ENCODE measurements at places on chromosomes 6 and 20.

DNA sequence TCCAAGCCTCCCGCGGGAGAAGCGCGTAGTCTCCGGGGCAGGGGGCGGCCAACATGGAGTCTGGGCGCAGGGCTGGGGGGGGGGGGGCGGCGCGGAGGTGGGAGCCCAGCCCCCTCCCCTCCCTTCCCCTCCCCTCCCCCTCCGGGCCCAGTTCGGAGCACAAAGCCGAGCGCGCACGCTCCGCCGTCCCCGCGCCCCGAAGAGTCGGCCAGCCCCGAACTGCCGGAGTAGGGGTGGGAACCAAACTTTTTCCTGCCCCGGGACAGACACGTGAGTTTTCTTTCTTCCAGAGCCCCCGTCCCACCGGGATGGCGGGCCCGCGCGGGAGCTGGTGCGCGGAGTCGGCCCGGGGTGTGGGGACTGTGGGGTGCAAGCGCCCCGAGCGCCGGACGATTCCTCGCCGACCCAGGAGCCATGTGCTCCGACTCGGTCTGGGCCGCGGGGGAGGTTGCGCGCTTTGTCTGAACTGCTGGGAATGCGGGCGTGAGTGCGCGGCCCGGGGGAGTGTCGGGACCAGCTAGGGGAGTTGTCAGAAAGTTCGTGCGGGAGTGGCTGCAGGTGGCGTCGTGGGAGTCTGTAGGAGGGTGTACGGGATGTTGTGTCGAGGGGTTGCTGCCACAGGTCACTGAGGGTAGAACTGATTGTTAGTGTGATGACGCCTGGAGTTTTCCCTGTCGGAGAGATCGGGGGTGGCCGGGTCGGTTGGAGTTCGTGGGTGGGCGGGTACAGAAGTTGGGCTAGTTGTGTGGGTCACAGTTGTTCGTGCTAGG lies 1.2 kb downstream of the TGIF2 start:
- DNase-seq: peak; percentile 44

DNA sequence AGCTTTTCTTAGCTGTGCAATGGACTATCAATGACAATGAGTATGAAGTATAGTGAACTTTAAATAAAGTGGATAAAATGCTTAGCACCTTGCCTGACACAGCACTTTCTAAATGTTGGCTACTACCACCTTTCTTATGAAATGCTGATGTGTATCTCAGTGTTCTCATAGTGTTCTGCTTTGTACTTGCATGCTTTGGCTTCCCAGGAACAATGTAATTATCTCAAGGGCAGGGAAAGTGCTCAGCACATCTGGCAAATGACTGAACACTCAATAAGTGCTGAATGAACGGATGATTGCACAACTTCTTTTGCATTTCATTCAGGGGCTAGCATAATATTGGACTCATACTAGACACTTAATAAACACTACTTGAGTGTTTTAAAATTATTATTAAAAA lies 28.2 kb upstream of the NOX3 start:
- DNase-seq: no peak

GRCh38 chr6:42084889-42085288 lies 34.6 kb downstream of the TAF8 start:
- no peak for DNase-seq

DNA sequence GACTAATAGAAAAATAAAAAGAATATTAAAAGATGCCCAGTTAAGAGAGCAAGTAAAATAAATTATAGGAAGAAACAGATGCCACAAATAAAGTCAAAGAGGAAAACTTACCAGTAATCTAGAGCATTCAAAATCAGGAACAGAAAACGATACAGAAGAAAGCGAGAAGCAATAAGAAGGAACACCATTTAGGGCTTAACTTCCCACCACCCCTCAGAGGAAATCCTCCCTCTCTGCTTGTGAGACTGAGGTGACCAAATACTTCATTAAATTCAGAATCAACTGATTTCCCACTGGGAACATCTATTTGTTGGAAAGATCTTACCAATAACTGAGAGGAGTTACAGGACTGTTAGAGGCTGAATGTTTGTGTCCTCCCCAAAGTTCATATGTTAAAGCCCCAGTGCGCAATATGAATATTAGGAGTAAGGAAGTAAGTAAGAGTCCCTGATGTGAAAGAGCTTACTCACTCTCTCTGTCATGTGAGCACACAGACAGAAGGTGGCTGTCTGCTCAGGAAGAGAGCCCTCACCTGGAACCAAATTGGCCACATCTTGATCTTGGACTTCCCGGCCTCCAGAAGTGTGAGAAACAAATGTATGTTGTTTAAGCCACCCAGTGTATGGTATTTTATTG lies 19.5 kb downstream of the KATNA1 start:
- no peak for DNase-seq

DNA sequence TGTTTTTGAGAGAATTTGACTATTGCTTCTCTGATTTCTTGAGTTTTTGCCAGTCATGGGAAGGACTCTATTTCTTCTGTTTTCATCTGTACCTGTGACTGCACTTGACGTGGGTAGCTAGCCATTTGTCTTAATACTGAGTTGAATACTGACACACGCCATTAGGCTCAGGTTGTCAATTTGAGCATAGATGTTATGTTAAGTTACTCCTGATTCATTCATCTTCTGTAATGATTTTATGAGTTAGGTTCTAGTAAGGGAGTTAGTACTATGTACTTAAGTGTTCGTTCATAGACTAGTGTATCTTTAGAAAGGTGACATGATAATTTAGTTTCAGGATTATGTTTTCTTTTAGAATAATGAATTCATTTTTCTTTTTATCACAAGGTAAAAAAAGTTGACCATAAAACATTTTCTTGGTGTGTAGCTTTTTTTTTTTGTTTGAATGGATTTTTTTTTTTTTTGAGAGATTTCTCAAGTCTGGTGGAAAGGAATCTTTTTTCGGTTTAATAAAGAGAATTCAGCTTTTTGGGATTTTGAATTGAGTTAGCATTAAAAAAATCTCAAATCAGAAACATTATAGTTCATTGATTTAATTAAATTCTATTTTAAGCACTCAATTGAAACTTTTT lies 1.7 kb downstream of the AFDN start:
- no peak for DNase-seq

GRCh38 chr6:137836788-137837187 lies 30.3 kb upstream of the TNFAIP3 start:
- DNase-seq: no peak

- DNase-seq: no peak
Observed at GRCh38 chr20:32603046-32603726, 18.1 kb upstream of the NOL4L start.

- DNase-seq: no peak
Observed at GRCh38 chr6:79152269-79152737, 74.2 kb upstream of the PHIP start.

DNA sequence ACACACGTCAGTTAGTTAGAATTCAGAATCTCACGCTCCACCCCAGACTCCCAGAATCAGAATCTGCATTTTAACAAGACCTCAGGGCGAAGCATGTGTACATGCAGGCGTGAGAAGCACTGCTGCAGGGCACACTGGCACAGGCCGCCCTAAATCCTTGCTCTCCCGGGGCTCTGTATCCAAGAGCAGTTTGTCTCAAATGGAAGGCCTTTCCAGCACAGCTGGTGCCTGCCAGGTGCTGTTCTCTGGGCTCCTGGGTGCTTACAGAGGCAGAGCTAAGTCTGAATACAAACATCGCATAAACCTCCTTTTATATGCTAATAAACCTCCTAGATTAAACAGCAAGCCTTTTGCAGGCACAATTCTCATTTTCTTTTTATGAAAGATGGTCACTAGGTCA lies 119.1 kb upstream of the CD93 start:
- no peak for DNase-seq

DNA sequence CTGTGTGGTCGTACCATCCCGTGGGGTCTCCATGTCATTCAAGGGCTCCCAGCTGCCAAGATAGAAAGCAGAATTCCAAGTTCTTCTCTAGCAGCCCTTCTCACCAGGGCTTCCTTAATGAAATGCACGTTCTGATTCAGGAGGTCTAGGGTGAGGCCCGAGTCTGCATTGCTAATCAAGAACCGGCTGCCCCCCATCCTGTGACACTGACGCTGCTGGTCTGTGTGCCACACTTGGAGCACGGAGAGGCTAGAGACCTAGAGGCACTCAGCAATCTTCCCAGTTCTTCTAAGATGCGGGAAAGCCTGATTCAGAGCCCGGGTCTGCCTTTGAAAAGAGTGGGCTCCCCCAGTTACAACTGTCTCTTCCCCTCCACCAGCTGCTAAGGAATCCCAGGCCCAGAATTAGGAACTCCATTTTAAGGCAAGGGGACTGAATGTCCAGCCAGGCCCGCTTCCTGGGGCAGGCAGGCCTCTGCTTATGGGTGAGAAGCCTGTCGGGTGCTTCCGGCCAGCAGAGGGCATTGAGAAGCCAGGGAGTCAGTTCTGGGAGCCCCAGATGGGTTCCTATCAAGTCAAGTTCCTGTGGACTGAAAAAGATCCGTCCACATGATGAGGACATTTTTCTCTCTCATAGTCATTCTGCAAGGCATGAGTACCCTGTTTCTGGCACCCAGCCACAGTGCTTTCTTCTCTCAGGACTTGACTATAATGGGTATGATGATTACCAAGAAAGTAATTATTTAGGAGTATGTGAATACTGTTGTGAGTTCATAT lies 69.8 kb upstream of the RIN2 start:
- no peak for DNase-seq

- DNase-seq: no peak
Observed at GRCh38 chr6:80969439-80969838, 783.0 kb downstream of the TENT5A start.

- DNase-seq: no peak
Observed at GRCh38 chr20:58719258-58719657, 26.7 kb downstream of the NPEPL1 start.
